ENCODE measurements at places on chromosomes 7 and 10.
A peak's percentile ranks its signal among the peaks of the same experiment; 100 is the strongest.

DNA sequence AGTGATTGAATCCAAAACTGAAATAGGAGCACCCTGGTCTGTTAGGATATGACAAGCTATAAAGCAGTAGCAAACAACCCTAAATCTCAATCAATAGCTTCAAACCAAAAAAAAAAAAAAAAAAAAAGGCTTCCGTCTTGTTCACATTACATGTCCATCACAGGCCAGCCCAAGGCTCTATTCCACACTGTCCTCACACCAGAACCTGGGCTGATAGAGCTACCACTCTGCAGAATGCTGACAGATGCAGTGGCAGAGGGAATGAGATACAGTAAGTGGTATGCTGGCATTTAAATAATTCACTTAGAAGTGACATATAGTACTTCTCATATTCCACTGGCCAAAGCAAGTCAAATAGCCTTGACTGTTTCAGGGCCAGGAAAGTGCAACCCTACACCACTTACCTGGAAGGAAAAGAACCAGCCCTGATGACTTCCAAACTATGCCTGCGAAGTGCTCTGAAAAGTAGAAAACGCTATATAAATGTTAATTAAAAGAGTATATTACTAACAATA lies 5.8 kb downstream of the CDCA7L start:
- no peak for DNase-seq

DNA sequence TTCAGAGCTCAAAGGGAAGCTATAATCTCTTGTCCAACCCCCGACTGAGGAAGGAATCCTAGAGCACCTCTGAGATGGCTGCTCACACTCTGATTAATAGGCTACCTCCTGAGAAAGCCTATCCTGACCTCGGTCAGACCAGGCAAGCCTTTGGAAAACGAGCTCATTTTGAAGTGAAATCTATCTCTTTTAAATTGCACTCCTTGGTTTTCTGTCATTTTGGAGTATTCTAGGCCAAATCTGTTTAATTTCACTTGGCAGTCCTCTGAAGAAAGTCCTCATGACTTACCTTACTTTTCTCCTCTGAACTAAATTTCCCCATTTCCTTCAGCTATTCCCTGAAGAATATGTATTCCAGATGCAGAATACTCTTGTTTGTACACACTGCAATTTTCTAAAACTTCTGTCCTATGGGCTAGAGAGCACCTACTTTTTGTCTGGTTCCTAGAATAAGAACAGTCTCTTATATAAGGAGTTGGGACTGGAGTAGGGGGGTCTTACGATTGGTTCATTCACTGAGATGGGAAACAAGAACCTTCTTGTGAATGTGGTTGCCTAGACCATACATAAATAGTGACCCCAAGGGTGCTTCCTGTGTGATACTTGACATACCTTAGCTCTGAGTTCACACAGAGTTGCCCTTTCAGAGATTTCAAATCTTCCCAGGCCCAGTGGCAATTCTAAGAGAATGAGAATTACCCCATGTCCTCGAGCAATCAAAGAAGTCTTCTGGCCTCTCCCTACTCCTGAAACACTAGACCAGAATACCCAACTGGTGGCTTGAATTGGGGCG lies 31.9 kb upstream of the HPS1 start:
- DNase-seq = no peak

DNA sequence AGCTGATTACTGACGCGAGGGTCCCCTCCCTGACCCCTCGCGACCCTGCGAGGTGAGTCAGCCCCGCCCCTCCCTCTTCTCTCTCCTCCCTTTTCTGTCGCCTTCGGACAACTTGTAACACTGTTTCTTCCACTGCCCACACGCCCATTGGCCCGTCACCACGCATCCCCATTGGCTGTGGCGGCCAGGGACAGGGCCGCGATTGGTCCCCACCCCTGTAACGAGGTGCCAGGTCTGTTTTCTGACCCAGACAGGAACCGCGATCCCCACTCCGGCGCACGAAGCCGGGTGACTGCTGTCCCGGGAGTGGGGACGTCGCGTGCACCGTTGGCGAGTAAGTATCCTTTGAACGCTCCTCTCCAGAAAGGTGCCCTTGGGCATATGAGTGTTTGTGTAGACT lies at the start of gene STRA8:
TSS of gene STRA8 (plus strand) at position 269 of the 400 bp plus-strand sequence. CDS start 6,687 bp downstream, outside the sequence.
- no peak for DNase-seq

GRCh38 chr10:70175516-70175915 lies 5.2 kb upstream of the SAR1A start:
- DNase-seq = no peak

DNA sequence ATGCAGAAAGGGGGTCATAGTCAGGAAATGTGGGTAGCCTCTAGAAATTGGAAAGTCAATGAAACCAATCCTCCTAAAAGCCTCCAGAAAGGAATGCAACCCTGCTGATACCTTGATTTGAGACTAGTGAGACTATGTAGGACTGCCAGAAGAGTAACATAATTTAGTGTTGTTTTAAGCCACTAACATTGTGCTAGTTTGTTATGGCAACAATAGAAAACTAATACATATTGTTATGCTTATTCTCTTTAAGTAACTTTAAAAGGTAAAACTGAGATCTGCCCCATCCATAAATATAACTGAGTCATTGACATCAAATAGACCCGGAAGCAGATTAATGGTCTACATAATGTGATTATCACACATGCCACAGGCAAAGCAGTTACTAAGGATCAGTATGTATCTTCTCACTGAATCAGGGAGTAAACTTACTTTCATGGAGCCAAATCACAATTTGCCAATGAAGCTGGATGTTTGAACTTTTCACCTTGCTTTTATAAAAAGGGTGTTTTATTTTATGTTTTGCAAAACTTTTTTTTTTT lies 146.4 kb upstream of the TMEM106B start:
- DNase-seq = no peak

DNA sequence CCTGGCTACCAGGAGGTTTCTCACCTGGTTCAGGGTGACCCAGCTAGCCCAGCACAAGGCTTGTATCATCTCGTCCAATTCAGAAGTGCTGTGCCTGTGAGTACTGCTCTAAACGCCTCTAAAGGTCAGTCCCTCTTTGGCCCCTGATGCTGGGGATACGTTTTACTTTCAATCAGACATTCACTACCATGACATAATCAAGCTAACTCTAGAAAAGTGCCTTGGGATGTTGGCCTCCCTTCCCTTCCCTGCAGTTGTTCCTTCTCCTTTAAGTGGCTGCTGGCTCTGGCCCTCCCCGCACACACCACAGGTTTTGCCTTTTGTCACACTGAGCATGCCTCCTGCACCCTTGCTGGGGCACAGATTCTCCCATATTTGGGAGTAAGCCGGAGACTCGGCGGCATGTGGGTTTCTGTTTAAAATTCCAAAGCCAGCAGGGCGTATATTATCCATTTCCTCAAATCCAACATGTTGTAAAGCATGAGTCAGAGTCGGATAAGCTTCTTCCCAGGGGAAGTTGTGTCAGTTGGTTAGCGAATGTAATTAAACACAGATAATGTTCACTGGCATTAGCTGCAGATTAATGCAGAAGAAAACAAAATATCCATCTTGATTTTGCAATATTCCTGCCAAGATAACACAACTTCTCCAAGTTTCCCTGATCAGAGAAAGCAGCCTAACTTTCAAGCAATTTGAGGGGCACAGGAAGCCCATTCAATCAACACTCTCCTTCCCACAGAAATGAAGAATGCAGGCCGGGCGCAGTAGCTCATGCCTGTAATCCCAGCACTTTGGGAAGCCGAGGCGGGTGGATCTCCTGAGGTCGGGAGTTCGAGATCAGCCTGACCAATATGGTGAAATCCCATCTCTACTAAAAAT lies 31.8 kb upstream of the VCL start:
- DNase-seq = peak; percentile 70

DNA sequence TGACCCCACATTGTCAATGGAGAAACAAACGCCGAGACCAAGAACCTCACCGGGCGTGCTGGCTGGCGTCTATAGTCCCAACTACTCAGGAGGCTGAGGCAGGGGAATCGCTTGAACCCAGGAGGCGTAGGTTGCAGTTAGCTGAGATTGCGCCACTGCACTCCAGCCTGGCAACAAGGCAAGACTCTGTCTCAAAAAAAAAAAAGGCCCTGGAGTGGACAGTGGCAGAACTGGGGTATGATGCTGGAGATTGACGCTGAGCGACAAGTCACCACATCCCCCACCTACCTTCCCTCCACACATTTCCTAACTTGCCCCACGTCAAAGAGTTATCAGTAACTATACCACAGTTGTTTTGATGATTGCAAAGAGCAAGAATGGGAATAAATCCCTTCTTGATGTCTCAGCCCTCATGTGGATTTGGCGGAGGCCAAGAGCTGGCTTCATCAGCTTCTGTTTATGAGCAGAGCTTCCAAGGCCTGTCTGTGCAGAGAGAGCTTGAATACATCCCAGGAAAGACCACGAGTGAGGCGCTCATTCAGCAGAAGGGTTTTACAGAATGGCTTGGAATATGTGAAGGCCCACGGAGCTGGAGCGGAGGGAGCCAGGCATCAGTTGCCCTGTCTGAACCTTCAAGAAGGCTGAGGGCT lies 28.0 kb upstream of the TNS3 start:
- no peak for DNase-seq

DNA sequence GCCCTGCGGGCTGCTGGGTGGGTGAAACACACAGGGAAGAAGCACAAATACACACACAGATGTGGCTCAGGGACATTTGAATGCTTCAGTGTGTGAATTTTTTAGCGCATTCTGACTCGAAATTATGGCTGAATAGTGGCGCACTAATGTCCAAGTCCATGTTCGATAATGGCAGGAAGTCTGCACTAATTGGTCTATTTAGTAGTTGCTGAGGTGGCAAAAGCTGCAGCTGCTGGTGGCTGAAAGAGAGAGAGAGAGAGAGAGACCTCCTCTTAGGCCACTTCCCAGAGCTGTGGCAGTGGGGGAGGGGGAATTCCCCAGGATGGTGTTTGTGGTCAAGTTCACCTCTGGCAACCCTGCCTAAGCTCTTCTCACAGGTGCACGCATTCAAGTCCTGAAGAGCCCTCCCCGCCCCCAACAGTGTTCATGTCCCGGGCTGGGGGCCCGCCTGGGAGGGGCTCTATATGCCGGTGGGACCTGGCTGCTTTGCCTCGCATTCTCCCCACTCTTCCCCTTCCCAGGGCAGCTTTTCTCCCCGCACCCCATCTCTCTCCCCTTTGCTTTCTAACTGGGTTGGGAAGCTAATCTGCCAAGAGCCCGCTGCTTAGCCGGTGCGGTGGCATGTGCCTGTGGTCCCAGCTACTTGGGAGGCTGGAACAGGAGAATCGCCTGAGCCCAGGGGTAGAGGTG lies 6.0 kb upstream of the MNX1 start:
- peak; percentile 91 for DNase-seq

DNA sequence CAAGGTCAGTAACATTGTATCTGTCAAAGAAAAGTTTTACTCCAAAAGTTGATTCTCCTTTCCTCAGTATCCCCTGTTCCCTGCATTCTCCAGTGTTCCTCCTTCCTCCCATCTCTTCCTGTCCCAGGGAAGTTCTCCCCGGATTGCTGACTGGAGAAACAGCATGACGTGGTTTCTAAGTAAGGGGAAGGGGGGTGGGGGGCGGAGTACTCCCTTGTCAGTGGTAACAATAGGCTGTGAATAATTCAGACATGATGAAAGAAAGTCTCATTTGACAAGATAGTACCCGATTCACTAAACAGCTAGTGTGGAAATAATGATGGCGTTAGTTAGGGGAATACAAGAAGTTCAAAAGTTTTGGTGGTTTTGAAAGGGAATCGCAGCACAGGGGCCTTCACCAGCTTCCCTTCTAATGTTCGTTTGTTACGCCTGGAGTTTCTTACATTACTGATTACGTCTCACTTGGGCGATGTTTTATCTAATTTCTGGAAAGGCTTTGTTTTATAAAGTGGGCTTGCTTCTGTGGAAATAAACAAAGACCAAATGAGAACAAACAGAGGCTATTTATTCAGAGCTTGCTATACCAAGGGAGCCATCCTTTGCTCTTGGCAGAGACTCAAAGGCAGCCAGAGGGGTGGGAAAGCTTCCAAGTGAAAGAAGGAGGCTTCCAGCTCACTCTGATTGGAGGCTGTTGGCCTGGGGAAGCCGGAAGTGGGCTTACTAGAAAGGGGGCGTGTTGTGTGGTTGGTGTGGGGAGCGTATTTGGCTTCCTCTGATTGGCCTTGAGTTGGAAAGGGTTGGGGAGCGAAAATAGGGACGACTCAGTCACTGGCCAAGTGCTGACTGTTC lies 453.7 kb downstream of the SDK1 start:
- no peak for DNase-seq

DNA sequence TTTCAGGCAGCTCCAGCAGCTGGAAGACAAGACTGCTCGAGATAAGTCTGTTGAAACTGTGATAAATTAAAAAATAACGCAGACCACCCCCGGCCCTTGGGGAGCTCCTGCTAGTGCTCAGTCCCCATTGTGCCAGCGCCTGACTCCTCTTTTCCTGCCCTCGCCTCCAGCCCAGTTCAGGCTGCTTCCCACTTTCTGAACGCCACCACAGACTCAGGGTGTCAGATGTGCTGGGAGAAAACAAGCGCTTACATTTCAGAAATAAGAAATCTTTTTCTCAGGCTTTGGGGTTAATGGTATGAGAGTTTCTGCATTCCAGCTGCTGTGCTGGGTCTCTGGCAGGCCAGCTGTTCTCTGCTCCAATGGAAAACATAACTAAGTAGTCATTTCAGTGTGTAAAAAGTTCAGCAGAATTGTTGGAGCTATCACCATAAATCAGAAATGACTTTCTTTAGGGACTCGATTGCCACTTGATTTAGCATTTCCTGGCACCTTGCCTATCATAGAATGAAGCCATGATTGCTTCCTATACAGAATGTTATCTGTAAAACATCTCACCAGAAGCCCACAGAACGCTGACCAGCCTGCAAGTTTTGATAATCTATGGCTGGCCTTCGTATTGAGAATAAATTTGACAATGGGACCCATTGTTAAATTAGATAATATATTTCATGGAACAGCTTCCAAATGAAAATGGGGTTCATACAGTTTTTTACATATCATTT lies 257.0 kb upstream of the ZNF32 start:
- no peak for DNase-seq

DNA sequence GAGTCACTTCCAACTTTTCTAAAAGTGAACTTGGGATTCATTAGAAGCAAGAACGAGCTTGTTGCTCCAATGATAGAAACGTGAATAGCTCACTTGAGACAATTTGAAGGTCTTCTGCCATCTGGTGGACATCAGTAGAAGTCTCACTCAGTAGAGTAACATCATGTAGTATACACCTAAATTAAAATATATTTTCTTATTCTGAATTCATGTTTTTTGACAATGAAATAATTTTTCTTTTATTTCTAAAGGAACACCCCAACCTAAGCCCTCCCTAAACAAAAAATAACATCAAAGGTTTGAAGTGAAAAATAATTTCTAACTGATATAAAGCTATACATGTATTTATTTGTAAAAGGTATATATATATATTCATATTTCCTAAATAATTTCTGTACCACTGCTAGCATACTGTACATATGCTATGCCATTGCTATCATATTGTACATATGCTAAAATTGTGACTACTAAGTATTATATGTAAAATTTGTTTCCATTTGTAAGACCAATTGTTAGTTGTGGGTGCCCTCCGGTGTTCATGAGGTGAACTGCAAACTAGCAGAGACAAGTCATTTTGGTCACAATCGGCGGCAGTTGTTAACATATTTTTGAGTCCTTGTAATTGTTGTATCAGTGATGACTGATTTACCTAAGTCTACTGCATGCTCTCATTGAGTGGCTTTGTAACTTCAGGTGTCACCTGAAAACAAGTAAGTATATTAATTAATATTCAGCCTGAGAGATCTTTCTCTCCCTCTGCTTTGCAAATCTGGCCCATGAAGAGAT lies 121.9 kb downstream of the PTPRZ1 start:
- peak; percentile 66 for DNase-seq

GRCh38 chr7:142964502-142965246 lies 2.5 kb upstream of the KEL start:
- DNase-seq = no peak

GRCh38 chr10:86048973-86049372 lies 317.6 kb downstream of the GRID1 start:
- no peak for DNase-seq

Data from WERI-Rb-1 (cell line).